ENCODE measurements at places on chromosomes 2 and 18. TPM values are rescaled to one million over a fixed set of nuclear protein-coding genes. Genes with fewer than 3 reads are reported as not detected.
A peak's percentile ranks its signal among the peaks of the same experiment; 100 is the strongest.

DNA sequence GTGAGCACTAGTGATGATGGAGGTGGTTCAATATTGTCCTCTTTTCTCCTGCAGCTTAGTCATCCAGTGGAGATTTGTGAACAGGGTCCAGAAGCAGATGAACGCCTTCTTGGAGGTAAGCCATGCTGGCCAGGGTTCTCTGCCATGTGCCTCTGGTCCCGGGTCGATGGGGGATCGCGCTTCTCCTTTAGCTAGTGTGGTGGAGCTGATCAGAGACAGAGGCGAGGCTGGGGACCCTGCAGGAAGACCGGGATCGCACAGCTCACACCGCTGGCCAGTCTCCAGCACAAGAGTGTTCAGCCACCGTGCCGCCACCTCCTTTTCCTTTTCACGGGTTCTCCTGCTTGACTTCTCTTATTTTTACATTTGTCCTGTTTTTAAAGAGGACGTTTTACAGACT, 243.4 kb downstream of the ALPK2 start:
- H3K4me3 ChIP-seq, result no peak overlapping the region
- no peaks in the 10 kb centered on the region for H3K4me1 ChIP-seq
- DNase-seq, result no peak
- no peak overlapping the region for H3K27ac ChIP-seq

DNA sequence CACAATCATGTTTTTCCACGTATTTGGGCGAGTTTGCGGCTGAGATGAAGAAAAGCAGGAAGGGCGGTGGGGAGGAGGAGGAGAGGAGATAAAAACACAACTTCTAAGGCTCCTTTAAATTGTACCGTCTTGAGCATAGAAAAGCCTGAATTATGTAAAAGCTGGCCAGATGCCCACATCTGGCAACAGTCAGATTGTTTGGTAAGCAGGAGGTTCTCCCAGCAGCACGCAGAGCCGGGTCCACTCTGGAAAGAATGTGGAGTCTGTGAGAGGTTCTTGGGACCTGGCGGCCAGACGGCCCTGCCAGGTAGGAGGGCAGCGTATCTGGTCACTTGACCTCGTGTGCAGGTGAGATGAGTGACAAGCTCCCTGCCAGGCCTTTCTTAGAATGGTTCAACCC, 215.3 kb upstream of the APCDD1 start:
- peaks cover 27% of the 10 kb centered on the region for H3K4me1 ChIP-seq
- no peaks in the 10 kb centered on the region for H3K27me3 ChIP-seq
- no peak overlapping the region for H3K27ac ChIP-seq
- H3K36me3 ChIP-seq, result no peaks in the 10 kb centered on the region
- H3K4me3 ChIP-seq, result no peak overlapping the region
- DNase-seq, result no peak

GRCh38 chr2:45992021-45992740, 305.0 kb upstream of the EPAS1 start:
- H3K4me3 ChIP-seq, result no peak overlapping the region
- H3K36me3 ChIP-seq, result peaks cover 23% of the 10 kb centered on the region
- H3K27ac ChIP-seq, result no peak overlapping the region
- no peaks in the 10 kb centered on the region for H3K27me3 ChIP-seq

- no peaks in the 10 kb centered on the region for H3K27me3 ChIP-seq
- H3K36me3 ChIP-seq, result no peaks in the 10 kb centered on the region
- DNase-seq, result no peak
- H3K4me1 ChIP-seq, result no peaks in the 10 kb centered on the region
- no peak overlapping the region for H3K27ac ChIP-seq
Measured at GRCh38 chr2:222504191-222504590, 79.8 kb downstream of the SGPP2 start.

DNA sequence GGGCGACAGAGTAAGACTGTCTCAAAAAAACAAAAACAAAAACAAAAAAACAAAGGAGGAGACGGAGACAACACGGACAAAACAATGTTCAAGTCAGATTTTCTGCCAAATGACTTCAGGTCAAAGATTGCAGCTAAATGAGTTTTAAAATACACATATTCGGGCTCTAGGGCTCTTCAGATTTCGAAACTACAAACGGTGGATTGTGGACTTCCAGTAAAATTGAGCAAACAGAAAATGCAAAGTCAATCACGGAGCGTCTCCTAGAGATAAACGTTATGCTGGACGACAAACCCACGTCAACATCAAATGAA, 558 bp downstream of the MRPS5 start:
- peak overlapping the region; percentile 74 for H3K27ac ChIP-seq
- no peak for DNase-seq
- H3K4me1 ChIP-seq, result peaks cover 23% of the 10 kb centered on the region
- H3K27me3 ChIP-seq, result no peaks in the 10 kb centered on the region
- H3K36me3 ChIP-seq, result peaks cover 23% of the 10 kb centered on the region

- H3K27ac ChIP-seq, result peak overlapping the region; percentile 38
- peaks cover 16% of the 10 kb centered on the region for H3K36me3 ChIP-seq
- H3K27me3 ChIP-seq, result peaks cover 18% of the 10 kb centered on the region
- peak; percentile 45 for DNase-seq
- H3K4me3 ChIP-seq, result peak overlapping the region; percentile 44
Measured at GRCh38 chr18:79507546-79508480, 112.1 kb downstream of the NFATC1 start.

DNA sequence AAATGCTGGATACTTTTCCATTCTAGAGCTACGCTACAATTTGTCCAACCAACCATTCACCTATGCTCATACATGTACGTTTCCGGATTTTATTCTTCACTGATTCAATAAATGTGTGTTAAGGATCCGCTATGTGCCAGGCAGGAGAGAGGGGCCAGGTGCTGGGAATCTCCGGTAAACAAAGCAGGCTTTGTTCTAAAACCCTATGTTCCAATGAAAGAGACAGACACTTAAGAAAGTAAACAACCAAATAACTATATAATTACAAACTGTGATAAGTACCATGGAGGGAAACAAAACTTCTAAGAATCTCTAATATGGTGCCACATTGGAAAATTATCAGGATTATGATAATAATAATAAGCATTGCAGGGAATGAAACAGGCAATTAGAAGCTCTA, 22.2 kb upstream of the POMC start:
- no peaks in the 10 kb centered on the region for H3K27me3 ChIP-seq
- no peaks in the 10 kb centered on the region for H3K4me1 ChIP-seq
- H3K27ac ChIP-seq, result no peak overlapping the region
- no peak overlapping the region for H3K4me3 ChIP-seq
- H3K36me3 ChIP-seq, result no peaks in the 10 kb centered on the region
- no peak for DNase-seq

DNA sequence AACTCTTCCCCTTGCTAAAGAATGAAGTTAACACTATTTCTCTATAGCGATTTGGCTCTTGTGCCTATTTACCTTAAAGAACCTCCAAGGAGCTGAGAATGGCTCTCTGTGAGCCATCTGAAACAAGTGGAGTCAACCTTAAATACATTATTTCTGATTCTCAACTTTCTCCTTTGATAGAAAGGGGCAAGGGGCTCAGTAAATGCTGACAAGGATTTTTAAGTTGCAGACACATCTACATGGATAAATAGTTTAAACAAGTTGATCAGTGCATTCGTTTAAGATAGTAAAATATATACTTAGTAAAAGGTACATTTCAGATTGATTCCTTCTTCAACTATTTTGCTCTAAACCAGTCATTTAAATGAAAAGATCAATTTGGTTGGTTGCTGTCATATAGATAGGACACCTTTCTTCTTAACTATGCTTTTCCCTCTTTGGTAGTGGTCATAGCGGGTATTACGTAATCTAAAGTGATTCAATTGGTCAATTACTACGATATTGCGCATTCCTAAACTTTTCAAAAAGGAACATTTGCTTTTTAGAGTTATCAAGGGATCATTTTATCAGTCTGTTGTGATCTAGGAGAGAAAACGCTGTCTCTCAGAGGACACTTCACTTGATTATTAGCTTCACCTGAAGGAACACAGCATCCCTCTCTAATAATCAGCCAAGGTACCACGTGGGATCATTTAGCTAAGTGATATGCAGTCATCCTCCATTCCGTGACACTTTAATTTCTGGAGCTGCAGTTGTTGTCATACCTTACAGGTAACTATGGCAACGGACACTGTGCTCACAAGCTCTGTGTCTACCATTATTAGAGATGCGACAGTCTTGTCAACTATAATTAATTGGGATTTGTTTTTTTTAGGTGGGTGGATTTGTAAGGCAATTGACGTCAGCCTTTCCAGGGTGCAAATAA, 50.9 kb upstream of the KCNE4 start:
- H3K27ac ChIP-seq, result no peak overlapping the region
- peaks cover 5% of the 10 kb centered on the region for H3K27me3 ChIP-seq
- no peaks in the 10 kb centered on the region for H3K36me3 ChIP-seq
- H3K4me1 ChIP-seq, result no peaks in the 10 kb centered on the region
- no peak overlapping the region for H3K4me3 ChIP-seq

- H3K27ac ChIP-seq, result no peak overlapping the region
- no peaks in the 10 kb centered on the region for H3K36me3 ChIP-seq
- DNase-seq, result no peak
- peaks cover 5% of the 10 kb centered on the region for H3K27me3 ChIP-seq
- no peak overlapping the region for H3K4me3 ChIP-seq
Measured at GRCh38 chr2:26722328-26722727, 29.8 kb downstream of the KCNK3 start.

DNA sequence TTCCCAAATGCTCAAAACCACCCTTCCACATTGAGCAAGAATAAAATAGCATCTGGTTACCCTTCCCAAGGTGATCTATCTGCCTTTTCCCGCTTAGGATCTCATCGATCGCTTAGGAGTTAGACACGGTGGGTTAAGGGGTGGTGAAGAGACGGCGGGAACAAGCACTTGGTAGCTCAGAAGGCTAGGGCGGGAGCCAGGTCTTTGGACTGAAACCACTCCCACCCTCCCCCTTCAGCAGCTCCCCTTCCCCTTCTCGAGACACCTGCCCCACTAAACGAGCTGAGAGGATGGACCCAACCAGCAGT, 513 bp downstream of the THOC1 start:
- H3K36me3 ChIP-seq, result peaks cover 16% of the 10 kb centered on the region
- H3K4me3 ChIP-seq, result peak overlapping the region; percentile 93
- no peak for DNase-seq
- no peaks in the 10 kb centered on the region for H3K27me3 ChIP-seq

DNA sequence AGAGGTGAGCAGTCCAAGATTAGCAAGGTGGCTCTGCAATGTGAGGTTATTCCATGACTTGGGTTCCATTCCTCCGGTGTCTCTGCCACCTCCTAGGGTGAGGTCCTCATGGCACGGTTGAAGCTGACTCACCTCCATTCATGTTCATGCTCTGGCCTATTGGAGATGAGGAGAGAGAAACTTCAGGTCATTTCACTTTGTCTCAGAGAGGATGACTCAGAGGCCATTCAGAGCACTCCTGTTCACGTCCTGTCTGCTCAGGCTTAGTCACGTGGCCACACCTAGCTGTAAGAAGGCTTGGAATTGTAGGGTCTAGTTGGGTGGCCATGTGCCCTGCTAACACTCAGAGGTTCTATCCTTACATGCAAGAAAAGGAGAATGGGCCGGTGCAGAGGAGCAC, 67.5 kb upstream of the MBOAT2 start:
- no peaks in the 10 kb centered on the region for H3K4me1 ChIP-seq
- no peaks in the 10 kb centered on the region for H3K36me3 ChIP-seq
- H3K27ac ChIP-seq, result no peak overlapping the region
- DNase-seq, result no peak
- no peaks in the 10 kb centered on the region for H3K27me3 ChIP-seq

DNA sequence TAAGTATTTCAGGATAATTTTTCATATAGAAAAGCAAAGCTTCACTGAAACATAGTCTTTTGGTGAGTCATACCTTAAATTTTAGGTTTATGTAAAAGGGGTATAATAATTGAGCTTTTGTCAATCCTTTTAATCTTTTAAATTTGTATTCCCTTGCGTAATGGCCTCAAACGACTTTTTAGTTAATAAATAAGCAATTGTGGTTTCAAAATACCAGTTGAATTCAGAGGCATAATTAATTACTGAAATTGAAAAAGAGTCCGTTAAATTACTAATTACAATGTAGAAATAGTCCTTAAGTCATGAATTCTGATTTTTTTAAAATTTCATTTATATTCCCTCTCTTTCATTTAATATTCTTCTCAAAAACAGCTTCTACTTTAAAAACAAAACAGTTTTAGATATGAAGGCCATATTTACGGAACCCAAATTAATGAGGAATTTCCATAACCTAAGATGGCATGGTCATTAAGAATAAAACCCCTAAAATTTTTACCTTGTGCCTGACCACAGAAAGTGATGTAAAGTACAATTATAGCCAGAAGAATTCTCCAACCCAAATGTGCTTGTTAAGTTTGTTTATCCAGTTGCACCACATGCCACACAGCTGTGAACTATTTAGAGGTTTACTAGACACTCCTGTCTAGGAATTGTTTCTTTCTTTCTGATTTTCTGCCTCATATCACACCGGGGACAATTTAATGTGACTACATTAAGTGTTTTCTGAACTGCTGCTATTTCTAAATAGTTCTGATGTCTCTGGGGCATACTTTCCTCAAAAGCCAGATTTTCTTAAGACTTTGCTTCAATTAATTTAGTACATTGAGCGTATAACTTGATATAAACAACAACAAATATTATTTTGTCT, 60.7 kb upstream of the ITGA4 start:
- no peaks in the 10 kb centered on the region for H3K27me3 ChIP-seq
- peaks cover 25% of the 10 kb centered on the region for H3K4me1 ChIP-seq
- H3K4me3 ChIP-seq, result no peak overlapping the region
- no peak overlapping the region for H3K27ac ChIP-seq
- DNase-seq, result no peak
- no peaks in the 10 kb centered on the region for H3K36me3 ChIP-seq

DNA sequence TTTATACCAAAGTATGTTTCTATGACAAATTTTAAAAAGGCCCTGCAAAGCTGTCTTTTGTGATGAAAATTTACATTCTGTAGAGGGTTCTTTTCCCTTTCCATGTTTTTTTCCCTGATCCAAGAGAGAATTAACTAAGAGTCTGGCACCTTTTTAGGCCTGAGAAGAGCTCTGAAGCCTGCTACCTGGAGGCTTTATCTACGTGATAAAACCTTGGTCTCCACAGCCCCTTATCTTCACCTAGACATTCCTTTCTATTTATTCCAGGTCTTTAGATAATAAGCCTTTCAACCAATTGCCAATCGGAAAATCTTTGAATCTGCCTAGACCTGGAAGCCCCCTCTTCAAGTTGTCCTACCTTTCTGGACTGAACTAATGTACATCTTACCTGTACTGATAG, 774.1 kb upstream of the LRRTM1 start:
- no peak overlapping the region for H3K27ac ChIP-seq
- H3K4me1 ChIP-seq, result no peaks in the 10 kb centered on the region
- H3K4me3 ChIP-seq, result no peak overlapping the region

The TMSB10 gene
- polyA plus RNA-seq, result 6,847 TPM

The ID2 gene
- polyA plus RNA-seq, result 282 TPM

The ME2 gene
- 71.7 TPM for polyA plus RNA-seq

The WDR54 gene
- 8.0 TPM for polyA plus RNA-seq

The SULT1C4 gene
- not detected for polyA plus RNA-seq

The THUMPD2 gene
- 5.9 TPM for polyA plus RNA-seq

The UGT1A4 gene
- not detected for polyA plus RNA-seq
